ENCODE measurements at places on chromosomes 2 and 18. TPM values are rescaled to one million over a fixed set of nuclear protein-coding genes. Genes with fewer than 3 reads are reported as not detected.

ZSWIM2 gene
- not detected for polyA plus RNA-seq

GRCh38 chr2:58633613-58634365 is 392.7 kb upstream of the FANCL start:
- no peak for DNase-seq

FHOD3 gene
- 30.8 TPM for polyA plus RNA-seq

CFAP210 gene
- 0.33 TPM for polyA plus RNA-seq

- DNase-seq: no peak
Observed at GRCh38 chr2:169619946-169620345, 35.8 kb downstream of the PPIG start.

- DNase-seq: no peak
Observed at GRCh38 chr2:136818839-136819238, 53.5 kb downstream of the THSD7B start.

PRSS56 gene
- polyA plus RNA-seq: 3.4 TPM

DNA sequence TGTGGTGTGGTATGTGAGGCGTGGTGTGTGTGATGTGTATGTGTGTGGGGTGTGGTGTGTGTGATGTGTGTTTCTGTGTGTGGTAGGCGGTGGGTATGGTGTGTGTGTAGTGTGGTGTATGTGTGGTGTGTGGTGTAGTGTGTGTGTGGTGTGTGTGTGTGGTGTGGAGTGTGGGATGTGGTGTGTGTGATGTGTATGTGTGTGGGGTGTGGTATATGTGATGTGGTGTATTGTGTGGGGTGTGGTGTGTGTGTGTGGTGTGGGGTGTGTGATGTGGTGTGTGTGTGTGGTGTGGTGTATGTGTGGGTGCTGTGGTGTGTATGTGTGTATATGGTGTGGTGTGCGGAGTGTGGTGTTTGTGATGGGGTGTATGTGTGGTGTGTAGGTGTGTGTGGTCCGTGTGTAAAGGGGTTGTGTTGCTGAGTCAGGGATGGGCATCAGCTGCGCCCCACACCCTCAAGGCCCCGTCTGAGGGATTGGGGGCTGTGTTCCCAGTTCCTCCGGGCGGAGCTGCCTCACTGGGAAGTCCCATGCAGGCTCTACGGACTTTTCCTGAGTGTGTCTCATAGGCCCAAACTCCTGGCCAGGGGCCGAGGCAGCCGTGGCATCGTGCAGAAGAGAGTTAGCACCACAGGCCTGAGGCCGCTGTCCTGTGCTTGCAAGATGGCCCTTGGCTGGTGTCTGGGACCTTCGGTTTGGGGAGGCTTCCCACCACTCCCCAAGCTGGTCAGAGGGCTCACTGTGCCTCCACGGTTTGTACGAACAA is 18.2 kb upstream of the ARL4C start:
- no peak for DNase-seq

ABCG8 gene
- 0.09 TPM for polyA plus RNA-seq

GRCh38 chr2:41414486-41415230 is 633.2 kb upstream of the PKDCC start:
- no peak for DNase-seq

- no peak for DNase-seq
Observed at GRCh38 chr2:10002681-10003080, 40.7 kb upstream of the KLF11 start.

GRCh38 chr2:166417669-166418068 is 41.9 kb upstream of the SCN9A start:
- peak; percentile 8 for DNase-seq

DNA sequence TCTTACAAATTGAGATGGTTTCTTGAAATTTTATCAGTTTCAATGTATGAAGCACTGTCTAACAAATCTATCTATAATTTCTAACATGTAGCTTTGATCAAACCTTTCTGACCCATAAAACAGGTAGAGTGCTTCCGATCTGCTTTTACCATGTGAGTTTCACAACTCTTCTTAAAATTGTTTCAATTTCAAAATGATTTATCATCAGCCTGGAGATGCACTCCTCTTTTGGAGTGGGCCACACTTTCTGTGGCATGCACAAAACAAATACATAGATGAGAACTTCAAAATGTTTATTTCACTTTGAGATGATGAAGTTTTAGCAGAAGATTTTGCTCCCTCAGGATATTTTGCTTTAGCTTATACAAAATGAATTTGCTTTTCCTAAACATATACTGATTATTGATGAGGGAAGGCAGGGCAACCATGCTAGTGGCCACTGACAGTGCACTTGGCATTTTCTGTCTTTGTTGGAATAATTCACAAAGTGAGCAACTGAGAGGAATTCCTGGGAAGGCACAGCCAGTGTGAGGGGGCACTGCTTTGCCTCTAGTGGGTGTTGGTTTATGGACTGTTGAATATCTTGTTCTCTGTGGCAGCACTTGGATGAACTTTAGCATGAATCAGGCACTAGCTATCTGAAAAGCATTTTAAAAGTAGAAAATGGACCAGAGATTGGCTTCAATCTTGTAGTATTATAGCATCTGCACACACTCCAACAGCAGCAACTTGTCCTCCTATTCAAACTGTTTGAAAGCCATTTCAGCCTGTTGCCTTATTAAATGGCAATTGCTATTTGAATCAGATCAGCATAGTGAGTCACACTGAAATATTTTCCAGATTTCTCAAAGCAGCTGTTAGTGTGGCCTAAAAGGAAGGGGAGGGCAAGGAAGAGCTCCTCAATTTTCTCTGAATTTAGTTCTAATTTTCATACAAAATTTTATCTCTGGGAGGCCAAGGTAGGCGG is 193.2 kb downstream of the CCDC85A start:
- no peak for DNase-seq

OTOS gene
- not detected for polyA plus RNA-seq
